ENCODE measurements at places on chromosomes 16 and 17.

DNA sequence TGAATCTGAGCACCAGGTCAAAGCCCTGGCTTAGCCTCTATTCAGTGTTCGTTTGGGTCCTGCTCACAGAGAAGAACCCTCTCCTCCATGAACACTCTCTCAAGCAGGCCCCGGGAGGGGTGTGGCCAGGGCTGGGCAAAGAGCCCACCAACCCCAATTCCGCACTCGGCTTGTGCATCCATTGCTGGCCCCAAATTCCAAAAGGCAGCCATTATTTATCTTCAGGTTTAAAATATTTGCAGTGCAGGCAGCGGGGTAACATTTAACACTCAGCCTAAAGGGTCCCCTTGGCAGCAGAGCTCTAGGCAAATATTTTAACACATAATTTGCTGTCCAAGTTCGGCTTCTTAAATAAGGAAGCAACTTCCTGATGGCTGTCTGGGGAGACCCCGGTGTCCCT lies 115.7 kb downstream of the ZNF423 start:
- no peak for DNase-seq

DNA sequence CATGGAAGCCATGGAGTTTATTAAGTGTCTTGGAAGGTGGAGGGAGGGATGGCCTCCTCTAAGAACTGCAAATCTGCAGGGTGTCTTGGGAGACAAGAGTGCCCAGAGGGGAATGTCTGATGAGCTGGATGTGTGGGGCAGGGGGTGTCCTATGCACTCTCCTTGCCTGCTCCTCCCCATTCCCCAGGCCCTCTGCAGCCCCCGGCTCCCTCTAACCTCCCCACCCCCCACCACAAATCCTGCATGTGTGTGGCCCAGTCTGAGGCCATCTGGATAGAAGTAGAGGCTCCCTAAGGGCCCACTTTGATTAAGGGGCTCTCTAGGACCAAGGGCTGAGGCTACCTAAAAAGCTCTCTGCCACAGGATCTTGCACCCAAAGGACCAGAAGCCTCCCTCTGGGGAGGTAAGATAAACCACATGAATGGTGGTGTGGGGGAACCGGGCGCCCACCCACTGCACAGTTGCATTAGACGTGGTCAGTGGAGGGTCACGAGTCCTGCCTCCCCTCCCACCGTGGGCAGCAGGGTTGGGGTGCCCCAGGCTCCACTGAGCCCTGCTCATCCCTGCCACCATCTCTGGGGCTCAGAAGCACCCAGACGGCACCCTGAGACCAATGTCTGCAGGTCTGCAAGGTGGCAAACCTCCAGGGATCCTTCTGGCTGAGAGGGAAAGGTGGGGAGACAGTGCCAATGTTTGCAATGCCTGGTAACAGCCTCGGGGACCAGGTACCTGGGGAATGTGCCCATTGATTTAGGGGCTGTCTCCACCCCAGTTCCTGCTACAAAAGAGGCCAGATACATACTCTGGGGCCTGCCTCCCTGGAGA lies 618 bp downstream of the AANAT start:
- no peak for DNase-seq

DNA sequence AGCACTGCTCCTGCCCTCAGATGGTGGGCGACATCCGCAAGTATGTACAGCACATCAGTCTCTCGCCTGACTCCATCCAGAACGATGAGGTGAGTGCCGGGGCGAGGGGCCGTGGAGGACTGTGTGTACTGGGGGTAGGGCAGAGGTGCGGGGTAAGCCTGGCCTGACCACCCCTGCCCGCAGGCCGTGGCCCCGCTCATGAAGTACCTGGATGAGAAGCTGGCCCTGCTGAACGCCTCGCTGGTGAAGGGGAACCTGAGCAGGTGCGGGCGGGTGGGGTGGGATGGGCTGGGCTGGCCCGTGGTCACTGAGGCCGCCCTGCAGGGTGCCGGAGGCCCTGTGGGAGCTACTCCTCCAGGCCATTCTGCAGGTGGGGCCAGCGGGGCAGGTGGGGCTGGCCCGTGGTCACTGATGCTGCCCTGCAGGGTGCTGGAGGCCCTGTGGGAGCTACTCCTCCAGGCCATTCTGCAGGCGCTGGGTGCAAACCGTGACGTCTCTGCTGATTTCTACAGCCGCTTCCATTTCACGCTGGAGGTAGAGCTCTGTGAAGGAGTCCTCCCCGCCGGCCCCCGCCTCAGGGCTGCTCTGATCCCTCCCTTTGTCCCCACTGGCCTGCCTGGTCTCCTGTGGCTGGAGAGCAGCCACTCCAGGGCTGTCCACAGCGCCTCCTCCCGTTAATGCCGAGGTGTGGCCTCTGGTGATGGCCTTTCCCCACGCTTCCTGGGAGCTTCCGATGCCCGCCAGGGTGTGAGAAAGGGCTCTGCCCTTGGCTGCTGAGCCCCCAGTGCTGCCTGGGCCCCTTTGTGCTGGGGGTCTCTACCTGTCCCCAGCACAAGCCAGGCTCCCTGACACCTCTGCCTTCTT lies 5.0 kb downstream of the TSR3 start:
- no peak for DNase-seq

DNA sequence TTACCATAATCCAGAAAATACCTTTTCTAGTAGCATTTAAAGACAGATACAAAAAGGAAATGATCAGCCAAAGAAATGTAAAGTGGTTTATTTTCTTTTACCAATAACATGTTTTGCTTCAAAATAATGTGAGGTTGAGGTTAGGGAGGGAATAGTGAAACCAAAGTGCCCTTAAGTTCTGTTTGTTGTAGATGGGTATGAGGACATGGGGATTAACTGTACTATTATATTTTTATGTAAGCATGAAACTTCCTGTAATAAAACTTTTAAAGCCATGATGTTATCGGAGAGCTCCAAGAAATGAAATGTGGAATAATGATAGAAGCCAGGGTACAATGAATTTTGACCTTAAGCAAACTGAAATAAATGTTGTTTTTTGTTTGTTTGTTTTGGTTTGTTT lies 9.9 kb downstream of the C16orf46 start:
- DNase-seq = no peak

- no peak for DNase-seq
These were observed 42.2 kb downstream of the RPTOR start for GRCh38 chr17:80586846-80587228.

DNA sequence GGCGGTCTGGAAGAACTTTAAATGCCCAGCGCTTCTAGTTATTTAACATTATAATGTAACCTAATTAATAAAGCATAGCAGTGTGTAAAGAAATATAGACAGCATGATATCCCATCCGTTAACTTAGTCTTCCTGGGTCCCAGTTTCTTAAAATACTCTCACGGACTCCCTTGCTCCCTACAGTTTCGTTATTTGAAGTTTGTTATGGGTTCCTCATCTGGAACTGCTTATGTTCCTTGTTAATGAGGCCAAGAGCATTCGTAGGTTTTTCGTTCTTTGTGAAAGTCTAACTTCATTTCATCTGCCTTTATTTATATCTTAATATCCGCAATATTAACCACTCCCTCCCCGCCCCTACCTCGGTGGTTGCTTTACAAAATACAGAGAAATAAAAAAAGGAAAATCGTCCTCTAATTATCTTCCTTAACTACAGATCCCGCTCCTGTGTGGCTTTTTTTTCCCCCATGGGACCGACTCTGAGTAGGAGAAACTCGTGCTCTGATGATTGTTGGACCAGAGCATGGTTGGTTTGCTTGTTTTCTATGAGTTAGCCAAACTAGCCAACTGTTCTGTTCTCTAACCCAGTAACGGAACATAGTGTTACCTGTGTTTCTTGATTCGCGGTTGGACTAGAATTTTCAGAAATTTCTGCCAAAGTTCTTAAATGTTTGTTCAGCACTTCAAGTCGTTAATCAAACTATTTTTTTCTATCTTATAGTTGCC lies 863 bp downstream of the ADPRM start:
- DNase-seq = no peak

- no peak for DNase-seq
These were observed 20.2 kb upstream of the MPRIP start for GRCh38 chr17:17022011-17022410.

DNA sequence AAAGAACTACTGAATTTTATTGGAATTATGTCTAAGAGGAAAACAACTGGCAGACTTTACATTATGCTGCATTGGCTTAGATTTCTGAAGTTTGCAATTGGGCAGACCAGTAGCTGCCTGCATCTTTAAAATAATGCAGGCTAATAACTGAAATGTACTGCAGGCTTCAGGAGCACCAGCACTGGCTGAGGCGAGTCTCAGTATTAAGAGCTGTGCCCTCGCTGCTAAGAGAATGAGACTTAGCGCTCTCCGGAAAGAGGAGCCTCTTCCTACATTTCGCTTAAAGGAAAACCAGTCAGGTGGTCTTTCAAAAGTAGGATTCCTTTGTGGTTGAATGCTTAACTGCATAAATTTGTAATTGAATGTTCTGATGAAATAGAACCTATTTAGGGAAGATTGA lies 885 bp downstream of the CNTNAP4 start:
- no peak for DNase-seq

DNA sequence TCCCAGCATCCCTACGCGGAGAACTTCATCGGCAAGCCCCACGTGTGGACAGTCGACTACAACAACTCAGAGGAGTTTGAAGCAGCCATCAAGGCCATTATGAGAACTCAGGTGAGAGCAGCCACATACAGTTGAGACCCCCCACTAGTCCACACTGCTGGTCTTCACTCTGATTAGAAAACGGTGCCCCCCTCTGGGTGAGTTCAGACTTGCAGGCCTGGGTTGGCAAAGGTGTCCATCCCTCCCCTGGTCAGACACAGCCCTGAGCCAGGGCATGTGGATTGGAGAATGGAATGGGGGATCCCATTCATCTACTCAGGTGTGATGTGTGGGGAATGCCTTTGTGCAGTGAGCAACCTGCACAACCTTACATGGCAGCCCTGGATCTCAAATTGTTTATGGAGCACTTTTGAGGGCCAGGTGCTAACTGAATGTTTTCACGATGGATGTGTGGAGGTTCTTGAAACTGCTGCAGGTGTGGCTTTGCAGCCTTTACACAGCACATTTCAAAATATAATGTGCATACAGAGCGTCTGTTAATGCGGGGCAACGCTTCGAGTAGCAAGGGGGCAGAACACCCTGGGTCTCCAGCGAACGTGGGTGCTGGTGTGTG lies 72.6 kb downstream of the MGAT5B start:
- DNase-seq = no peak

GRCh38 chr17:34598161-34598776 lies 18.9 kb downstream of the TMEM132E start:
- DNase-seq = no peak

DNA sequence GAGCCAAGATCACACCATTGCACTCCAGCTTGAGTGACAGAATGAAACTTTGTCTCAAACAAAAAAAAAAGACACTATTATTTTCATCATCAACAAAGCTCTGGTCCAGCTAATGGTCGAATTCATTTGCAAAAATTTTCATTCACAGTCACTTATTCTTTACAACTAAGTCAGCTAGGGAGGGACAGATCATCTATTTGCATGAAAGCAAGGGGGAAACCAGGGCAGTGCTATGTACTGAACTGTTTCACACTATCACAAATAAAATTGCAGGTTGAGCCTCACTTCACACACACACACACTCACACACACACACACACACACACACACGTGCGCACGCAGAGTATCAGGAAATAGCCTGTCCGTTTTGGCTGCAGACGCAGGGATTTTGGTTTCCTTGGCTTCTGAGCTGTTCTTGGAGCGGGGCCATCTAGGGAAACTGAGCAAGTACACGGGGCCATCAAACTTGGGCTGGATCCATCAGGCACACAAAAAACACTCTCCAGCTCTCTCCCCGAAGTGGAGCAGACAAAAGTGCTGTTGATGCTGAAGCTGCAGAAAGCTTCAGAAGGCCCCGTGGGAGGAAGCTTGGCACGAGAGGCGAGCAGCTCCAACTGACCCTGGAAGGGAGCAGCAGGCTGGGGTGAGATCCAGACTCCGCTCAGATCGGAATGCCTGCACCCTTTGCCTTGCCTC lies 44.3 kb upstream of the HELZ start:
- DNase-seq = no peak

DNA sequence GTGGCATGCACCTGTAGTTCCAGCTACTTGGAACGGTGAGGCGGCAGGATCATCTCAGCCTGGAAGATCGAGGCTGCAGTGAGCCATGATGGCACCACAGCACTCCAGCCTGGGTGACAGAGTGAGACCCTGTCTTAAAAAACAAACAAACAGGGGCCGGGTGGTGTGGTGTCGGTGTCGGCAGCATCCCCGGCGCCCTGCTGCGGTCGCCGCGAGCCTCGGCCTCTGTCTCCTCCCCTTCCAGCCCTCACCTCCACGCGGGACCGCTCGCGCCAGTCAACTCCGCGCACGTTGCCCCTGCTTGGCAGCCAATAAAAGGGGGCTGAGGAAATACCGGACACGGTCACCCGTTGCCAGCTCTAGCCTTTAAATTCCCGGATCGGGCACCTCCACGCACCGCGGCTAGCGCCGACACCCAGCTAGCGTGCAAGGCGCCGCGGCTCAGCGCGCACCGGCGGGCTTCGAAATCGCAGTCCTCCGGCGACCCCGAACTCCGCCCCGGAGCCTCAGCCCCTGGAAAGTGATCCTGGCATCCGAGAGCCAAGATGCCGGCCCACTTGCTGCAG lies 204.7 kb downstream of the CDRT15L2 start:
- no peak for DNase-seq

- no peak for DNase-seq
These were observed 210.9 kb downstream of the XYLT1 start for GRCh38 chr16:17259751-17260270.

DNA sequence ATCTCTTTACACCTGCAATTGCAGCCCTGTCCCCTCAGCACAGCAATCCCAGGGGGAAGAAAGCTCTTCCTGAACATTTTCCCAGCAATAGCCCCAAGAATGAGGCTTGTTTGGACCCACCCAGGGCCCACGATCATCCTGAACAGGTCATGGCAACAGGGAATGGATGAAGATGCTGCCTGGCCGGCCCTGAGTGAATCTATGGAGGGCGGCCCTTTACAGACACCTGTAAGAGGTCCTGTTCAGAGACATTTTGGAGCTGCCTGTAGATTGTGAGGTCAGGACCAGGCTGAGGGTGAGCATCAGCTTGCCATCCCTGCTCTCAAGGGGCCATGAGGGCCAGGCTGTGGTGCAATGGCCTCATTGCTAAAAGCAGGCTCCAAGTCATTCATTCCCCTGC lies 69.1 kb downstream of the COG7 start:
- no peak for DNase-seq

- DNase-seq = no peak
These were observed 24.1 kb downstream of the BAHCC1 start for GRCh38 chr17:81419319-81419885.

GRCh38 chr17:59337741-59338299 lies 6.4 kb downstream of the YPEL2 start:
- no peak for DNase-seq

DNA sequence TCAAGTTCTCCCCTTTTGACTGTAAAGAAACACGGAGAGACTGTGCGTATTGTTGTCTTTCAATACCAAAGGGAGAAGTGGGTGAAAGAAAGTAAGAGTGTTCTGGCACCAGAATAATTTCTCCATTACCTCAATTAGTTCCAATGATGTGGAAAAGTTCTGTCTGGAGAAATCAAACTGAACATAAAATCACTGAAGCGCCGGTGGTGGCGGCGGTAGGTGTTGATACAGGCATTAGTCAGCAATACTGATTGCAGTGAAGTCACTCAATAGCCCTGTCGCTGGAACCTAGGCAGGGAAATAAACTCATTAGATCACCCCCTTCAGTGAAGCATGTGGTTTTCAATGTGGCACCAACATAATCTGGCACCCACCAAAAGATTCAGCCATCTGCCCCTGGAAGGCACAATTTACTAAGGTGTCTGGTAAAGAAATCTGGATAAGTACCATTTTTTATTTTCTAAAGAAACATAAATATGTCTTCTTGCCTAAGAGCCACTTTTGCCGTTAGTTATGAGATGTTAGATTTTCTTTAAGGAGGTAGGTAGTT lies 274.2 kb upstream of the SOX9 start:
- DNase-seq = no peak

GRCh38 chr16:54407596-54407995 lies 121.0 kb upstream of the IRX3 start:
- DNase-seq = no peak

Data from activated B cell treated with CpG ODN at 0.5 μM for 24 hours (primary cell).